Activated B cell treated with CpG ODN at 0.5 μM for 24 hours (primary cell): ENCODE measurements at places on chromosomes 1 and 21.

DNA sequence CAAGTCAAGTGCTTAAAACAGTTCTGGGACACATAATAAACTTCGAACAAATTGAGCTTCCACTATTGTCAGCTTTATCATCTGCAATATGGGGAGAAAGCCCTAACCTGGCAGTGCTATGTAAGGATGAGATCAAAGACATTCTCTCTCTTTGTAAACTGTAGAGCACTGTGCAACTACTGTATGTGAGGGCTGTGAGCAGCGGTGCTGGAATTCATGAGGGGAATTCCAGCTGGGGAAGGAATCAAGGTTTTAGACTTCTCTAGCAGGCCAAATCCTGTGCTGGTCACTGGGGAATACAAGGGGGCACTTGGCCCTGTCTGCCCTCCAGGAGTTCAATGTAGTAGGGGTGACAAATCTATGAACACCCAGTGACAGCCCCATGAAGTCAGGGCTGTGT lies 9.3 kb downstream of the FAM151A start:
- no peak overlapping the region for H3K4me3 ChIP-seq
- H3K36me3 ChIP-seq = no peaks in the 10 kb centered on the region
- peaks cover 1% of the 10 kb centered on the region for H3K27me3 ChIP-seq
- H3K4me1 ChIP-seq = no peaks in the 10 kb centered on the region
- no peak for DNase-seq

DNA sequence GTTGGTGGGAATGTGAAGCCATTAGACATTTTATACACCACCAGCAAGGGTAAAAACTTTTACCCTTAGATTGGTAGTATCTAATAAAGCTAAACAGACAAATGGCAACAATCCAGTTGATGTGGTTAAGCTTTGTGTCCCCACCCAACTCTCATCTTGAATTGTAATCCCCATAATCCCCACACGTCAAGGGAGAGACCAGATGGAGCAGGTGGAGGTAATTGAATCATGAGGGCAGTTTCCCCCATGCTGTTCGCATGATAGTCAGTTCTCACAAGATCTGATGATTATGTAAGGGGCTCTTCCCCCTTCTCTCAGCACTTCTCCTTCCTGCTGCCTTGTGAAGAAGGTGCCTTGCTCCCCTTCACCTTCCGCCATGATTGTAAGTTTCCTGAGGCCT lies 602.3 kb downstream of the NUF2 start:
- H3K4me3 ChIP-seq = no peak overlapping the region
- no peaks in the 10 kb centered on the region for H3K36me3 ChIP-seq
- no peaks in the 10 kb centered on the region for H3K4me1 ChIP-seq
- no peaks in the 10 kb centered on the region for H3K27me3 ChIP-seq
- no peak for DNase-seq

- H3K4me1 ChIP-seq = peaks cover 5% of the 10 kb centered on the region
- H3K36me3 ChIP-seq = no peaks in the 10 kb centered on the region
- peaks cover 15% of the 10 kb centered on the region for H3K27me3 ChIP-seq
- DNase-seq = no peak
- H3K27ac ChIP-seq = no peak overlapping the region
- no peak overlapping the region for H3K4me3 ChIP-seq
Observed at GRCh38 chr1:219659005-219659600, 46.2 kb upstream of the ZC3H11B start.

- DNase-seq = no peak
- no peaks in the 10 kb centered on the region for H3K36me3 ChIP-seq
- peaks cover 25% of the 10 kb centered on the region for H3K4me1 ChIP-seq
- H3K27ac ChIP-seq = peak overlapping the region; percentile 54
- no peak overlapping the region for H3K4me3 ChIP-seq
Observed at GRCh38 chr21:14901482-14901958, 163.3 kb downstream of the NRIP1 start.

DNA sequence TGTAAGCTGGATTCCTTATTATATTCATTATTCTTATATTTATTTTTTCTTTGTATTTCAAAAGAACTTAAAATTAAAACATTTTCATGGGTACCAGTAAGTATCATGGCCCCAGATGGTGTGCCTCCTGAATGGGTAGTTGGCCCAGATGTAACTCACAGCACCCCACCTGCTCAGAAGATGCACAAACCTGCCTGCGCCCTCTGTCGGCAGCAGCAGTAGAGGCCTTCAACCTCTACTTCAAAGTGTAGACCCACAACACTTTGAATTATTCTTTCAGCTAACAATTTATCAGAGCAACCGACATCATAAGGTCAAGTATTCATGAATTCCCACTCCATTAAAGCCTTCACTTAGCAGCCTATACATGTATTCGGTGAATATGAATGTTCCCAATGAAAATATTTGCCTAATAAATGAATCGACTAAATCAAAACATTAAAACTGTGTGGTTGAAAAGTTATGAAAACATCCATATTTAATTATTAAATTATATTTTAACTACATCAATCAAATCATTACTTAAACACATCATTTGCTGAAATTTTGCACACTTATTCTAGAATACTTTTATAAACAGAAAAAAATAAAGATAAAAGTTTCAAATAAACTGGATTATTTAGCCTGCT lies 25.4 kb downstream of the PIGM start:
- H3K36me3 ChIP-seq = no peaks in the 10 kb centered on the region
- no peak overlapping the region for H3K4me3 ChIP-seq
- H3K27ac ChIP-seq = no peak overlapping the region
- no peaks in the 10 kb centered on the region for H3K4me1 ChIP-seq
- H3K27me3 ChIP-seq = peaks cover 10% of the 10 kb centered on the region

GRCh38 chr1:31855038-31855845 lies 39.4 kb upstream of the SPOCD1 start:
- no peaks in the 10 kb centered on the region for H3K36me3 ChIP-seq
- no peak overlapping the region for H3K4me3 ChIP-seq
- no peak for DNase-seq

DNA sequence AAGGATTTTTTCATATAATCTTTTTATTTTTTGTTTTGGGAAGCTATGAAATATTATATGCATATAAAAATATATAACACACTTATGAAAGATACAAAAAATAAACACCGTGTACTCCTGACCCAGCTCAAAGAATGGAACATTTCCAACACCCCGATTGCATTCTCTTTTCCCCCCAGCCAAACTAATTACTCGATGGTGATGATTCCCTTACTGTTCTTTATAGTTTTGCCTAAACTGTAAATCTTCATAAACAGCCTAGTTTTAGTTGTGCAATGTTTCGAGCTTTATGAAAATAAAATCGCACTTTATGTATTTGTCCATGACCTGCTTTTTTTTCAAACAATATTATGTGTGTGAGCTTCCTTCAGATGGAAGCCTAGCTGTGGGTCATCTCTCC lies 352.0 kb upstream of the KAZN start:
- H3K36me3 ChIP-seq = no peaks in the 10 kb centered on the region
- no peak overlapping the region for H3K4me3 ChIP-seq
- H3K27ac ChIP-seq = no peak overlapping the region
- no peaks in the 10 kb centered on the region for H3K4me1 ChIP-seq
- no peak for DNase-seq

GRCh38 chr1:158969855-158970254 lies 38.5 kb downstream of the PYHIN1 start:
- no peak for DNase-seq
- H3K27ac ChIP-seq = no peak overlapping the region
- no peaks in the 10 kb centered on the region for H3K27me3 ChIP-seq
- no peaks in the 10 kb centered on the region for H3K4me1 ChIP-seq

- no peak overlapping the region for H3K4me3 ChIP-seq
- no peaks in the 10 kb centered on the region for H3K36me3 ChIP-seq
- H3K27ac ChIP-seq = no peak overlapping the region
- no peaks in the 10 kb centered on the region for H3K4me1 ChIP-seq
- H3K27me3 ChIP-seq = peaks cover 2% of the 10 kb centered on the region
- no peak for DNase-seq
Observed at GRCh38 chr1:87961992-87962391, 633.3 kb downstream of the LMO4 start.

DNA sequence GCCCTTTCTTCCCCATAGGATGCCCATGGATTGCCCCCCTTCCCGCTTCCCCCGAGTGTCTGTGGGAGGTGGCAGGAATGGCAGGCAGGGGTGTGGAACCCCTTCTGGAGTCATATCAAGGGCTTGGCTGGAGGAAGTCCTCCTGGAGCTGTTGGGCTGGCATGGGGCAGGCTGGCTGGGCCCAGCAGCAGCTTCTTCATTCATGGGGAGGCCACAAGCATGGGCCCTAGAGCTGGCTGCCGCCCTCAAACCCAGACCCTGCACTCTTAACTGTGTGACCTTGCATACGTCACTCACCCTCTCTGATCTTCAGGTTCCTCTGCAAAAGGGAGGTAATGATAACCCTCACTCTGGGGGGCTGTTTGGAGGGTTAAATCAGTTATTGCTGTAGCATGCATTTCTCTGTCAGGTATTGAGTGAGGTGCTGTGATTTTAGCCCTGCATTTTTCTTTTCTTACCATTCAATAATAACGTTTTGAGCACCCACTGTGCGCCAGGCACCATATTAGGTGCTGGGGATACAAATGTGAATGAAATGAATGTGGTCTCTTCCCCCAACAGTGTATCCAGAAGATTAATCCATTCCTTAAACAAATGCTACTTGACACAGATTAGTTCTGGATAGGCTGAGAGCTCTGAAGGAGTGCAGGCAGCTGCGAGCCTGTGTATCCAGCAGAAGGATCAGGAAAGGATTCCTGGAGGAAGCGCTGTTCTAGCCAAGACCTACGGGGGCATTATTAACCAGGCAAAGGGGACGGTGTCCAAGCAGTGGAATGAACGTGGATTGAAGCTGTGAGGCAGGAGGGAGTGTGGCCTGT lies 9.3 kb downstream of the PCSK9 start:
- H3K27ac ChIP-seq = no peak overlapping the region
- H3K27me3 ChIP-seq = peaks cover 3% of the 10 kb centered on the region
- H3K36me3 ChIP-seq = no peaks in the 10 kb centered on the region
- no peak for DNase-seq

DNA sequence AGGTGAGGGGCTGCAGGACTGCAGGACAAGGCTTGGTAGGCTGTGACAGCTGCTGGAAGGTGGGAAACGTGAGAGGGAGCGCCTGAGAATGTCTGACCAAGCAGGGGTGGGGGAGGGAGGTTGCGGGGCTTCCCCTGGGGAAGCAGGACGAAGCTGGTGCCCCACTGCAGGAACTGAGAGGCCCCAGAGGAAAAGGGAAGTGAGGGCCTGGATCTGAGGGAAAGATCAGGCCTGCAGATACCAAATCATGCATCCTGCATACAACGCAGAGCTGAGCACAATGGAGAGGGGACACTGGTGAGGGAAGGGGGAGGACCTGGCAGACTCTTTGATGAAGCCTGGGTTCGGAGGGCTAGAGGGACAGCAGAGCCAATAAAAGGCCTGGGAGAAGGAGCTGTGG lies 65.7 kb upstream of the BACE2 start:
- H3K4me3 ChIP-seq = no peak overlapping the region
- H3K27ac ChIP-seq = no peak overlapping the region
- H3K36me3 ChIP-seq = no peaks in the 10 kb centered on the region
- H3K27me3 ChIP-seq = peaks cover 10% of the 10 kb centered on the region
- no peaks in the 10 kb centered on the region for H3K4me1 ChIP-seq

GRCh38 chr1:28112388-28113241 lies 24.2 kb upstream of the EYA3 start:
- peaks cover 27% of the 10 kb centered on the region for H3K4me1 ChIP-seq
- DNase-seq = no peak
- H3K4me3 ChIP-seq = no peak overlapping the region
- no peaks in the 10 kb centered on the region for H3K36me3 ChIP-seq
- H3K27ac ChIP-seq = no peak overlapping the region
- no peaks in the 10 kb centered on the region for H3K27me3 ChIP-seq

DNA sequence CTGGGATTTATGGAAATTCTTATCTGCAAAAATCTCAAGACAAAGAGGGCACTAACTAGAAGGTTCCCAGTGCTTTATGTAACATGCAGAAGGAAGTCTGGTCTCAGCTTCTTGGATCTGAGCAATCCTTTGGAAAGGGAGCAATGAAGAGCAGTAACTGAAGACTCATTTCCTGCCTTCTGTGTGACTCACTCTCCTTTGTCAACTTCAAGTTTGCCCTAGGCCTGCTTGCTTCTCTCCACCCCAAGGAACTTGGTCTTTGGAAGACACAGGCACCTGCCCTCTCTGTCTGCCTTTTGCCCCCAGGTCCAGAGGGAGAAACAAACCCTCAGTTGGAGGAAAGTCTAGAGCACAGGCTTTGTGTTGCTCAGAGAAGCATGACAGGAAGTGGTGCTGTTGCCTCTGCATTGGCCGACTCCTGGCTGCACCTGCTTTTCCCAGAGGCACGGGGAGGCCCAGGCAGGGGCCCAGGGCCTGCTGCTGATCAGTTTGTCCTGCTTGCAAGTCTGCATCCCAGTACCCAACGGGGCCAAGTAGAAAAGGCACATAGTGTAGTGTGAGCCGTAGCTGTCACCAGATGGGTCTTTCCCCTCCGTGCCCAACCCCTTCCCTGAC lies 137.2 kb downstream of the DHRS3 start:
- DNase-seq = no peak
- no peaks in the 10 kb centered on the region for H3K27me3 ChIP-seq
- peaks cover 52% of the 10 kb centered on the region for H3K4me1 ChIP-seq
- H3K36me3 ChIP-seq = peaks cover 30% of the 10 kb centered on the region

DNA sequence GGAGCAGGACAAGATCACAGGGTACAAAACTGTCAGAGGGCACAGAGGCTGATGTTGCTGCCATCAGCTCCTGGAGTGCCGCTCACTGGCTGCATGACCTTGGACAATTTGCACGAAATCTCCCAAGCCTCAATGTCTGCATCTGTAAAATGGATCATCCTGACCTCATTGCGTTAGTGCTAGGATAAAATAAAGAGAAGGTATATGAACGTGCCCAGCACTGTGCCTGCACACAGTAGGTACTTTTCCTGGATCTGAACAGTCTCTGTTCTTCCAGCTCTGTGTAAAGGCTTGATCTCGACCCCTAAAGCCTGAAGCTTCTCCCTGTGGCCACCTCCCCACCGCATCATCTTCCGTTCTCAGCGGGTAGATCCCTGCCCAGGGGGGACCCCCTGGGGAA lies 12.9 kb downstream of the TNFRSF1B start:
- DNase-seq = no peak
- H3K4me1 ChIP-seq = peaks cover 88% of the 10 kb centered on the region
- H3K4me3 ChIP-seq = no peak overlapping the region
- peaks cover 48% of the 10 kb centered on the region for H3K36me3 ChIP-seq

GRCh38 chr1:3441410-3441847 lies 13.0 kb upstream of the ARHGEF16 start:
- H3K27me3 ChIP-seq = peaks cover 13% of the 10 kb centered on the region
- no peaks in the 10 kb centered on the region for H3K4me1 ChIP-seq
- no peak overlapping the region for H3K4me3 ChIP-seq
- H3K36me3 ChIP-seq = no peaks in the 10 kb centered on the region
- no peak overlapping the region for H3K27ac ChIP-seq

GRCh38 chr1:101137144-101138126 lies 99.4 kb upstream of the S1PR1 start:
- no peaks in the 10 kb centered on the region for H3K27me3 ChIP-seq
- no peak for DNase-seq
- peak overlapping the region; percentile 12 for H3K4me3 ChIP-seq
- peaks cover 48% of the 10 kb centered on the region for H3K4me1 ChIP-seq
- peak overlapping the region; percentile 10 for H3K27ac ChIP-seq
